GM23248 (cell line): ENCODE measurements at places on chromosomes 12 and 14. TPM values are rescaled to one million over a fixed set of nuclear protein-coding genes. Genes with fewer than 3 reads are reported as not detected.

IGFBP6 gene
- polyA plus RNA-seq, result 1,827 and 1,899 TPM in 2 replicates

OR6C2 gene
- not detected in 2 replicates for polyA plus RNA-seq

ST8SIA1 gene
- 0.15 TPM in 1 of 2 replicates, not detected in the other for polyA plus RNA-seq

LMNTD1 gene
- 0.39 and 0.58 TPM in 2 replicates for polyA plus RNA-seq

MMP19 gene
- 13.8 and 15.7 TPM in 2 replicates for polyA plus RNA-seq

INSM2 gene
- polyA plus RNA-seq, result not detected in 2 replicates

BEGAIN gene
- polyA plus RNA-seq, result 0.60 and 0.65 TPM in 2 replicates

KRT73 gene
- not detected in 2 replicates for polyA plus RNA-seq

MSRB3 gene
- 151 and 158 TPM in 2 replicates for polyA plus RNA-seq

MIP gene
- polyA plus RNA-seq, result not detected in 2 replicates

CLEC14A gene
- 0.10 TPM in 1 of 2 replicates, not detected in the other for polyA plus RNA-seq

MYF5 gene
- not detected in 2 replicates for polyA plus RNA-seq

TMEM30B gene
- 0.29 and 0.35 TPM in 2 replicates for polyA plus RNA-seq

TMEM119 gene
- polyA plus RNA-seq, result 55.5 and 58.1 TPM in 2 replicates

RAD9B gene
- polyA plus RNA-seq, result 0.19 and 0.22 TPM in 2 replicates

MANSC4 gene
- not detected in 2 replicates for polyA plus RNA-seq

BCAT1 gene
- polyA plus RNA-seq, result 51.9 and 60.6 TPM in 2 replicates

TMTC1 gene
- 6.1 and 6.8 TPM in 2 replicates for polyA plus RNA-seq

ADCY4 gene
- polyA plus RNA-seq, result 0.20 and 0.38 TPM in 2 replicates

SIX4 gene
- 1.5 TPM in 2 replicates for polyA plus RNA-seq

RNF10 gene
- 114 and 130 TPM in 2 replicates for polyA plus RNA-seq

SERPINA5 gene
- polyA plus RNA-seq, result not detected in 2 replicates

DEGS2 gene
- not detected in 2 replicates for polyA plus RNA-seq

MYH7 gene
- polyA plus RNA-seq, result not detected in 2 replicates

PTPN6 gene
- polyA plus RNA-seq, result 0.21 and 0.35 TPM in 2 replicates

ASPG gene
- polyA plus RNA-seq, result not detected in 2 replicates

DLST gene
- polyA plus RNA-seq, result 11.8 and 12.4 TPM in 2 replicates

STYK1 gene
- 0.89 and 0.93 TPM in 2 replicates for polyA plus RNA-seq

CLEC4D gene
- polyA plus RNA-seq, result not detected in 2 replicates

PTPN21 gene
- 5.7 and 7.8 TPM in 2 replicates for polyA plus RNA-seq

CFAP54 gene
- 1.0 and 1.2 TPM in 2 replicates for polyA plus RNA-seq
